Pancreas (tissue), 10 donors: ENCODE measurements at places on chromosomes 7 and 10.

- DNase-seq = no peak
Observed at GRCh38 chr10:58857251-58857805, 319.1 kb upstream of the PHYHIPL start.

DNA sequence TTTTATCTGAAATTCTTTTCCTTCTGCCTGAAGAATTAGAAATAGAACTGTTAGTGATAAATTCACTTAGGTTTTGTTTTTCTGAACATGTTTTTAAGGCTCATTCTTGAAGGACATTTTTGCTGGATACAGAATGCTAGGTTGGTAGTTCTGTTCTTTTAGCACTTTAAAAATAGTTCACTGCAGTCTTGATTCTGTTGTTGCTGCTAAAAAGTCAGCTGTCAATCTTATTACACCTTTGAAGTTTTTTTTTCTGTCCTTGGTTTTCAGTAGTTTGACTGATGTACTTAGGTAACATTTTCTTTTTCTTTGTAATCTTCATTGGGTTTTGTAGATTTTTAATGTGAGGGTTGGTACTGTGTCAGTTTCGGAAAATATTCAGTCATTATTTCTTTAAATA, 48.7 kb downstream of the C1GALT1 start:
- DNase-seq = no peak

- DNase-seq = no peak
Observed at GRCh38 chr7:33986451-33986850, 81.1 kb downstream of the BMPER start.

DNA sequence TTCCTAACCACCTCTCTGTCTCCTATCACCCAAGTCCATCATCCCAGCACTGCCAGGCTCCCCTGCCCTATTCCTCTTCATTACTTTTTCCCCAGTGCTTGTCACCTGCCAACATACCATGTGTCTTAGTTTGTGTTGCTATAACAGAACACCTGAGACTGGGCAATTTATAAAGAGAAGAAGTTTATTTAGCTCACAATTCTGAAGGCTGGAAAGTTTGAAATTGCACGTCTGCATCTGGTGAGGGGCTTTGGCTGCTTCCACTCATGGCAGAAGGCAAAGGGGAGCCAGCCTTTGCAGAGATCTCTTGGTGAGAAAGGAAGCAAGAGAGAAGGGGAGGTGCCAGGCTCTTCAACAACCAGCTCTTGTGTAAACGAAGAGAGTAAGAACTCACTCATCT, 47.3 kb downstream of the DRGX start:
- DNase-seq = no peak

GRCh38 chr10:129884398-129885078, 79.5 kb downstream of the EBF3 start:
- DNase-seq = no peak

DNA sequence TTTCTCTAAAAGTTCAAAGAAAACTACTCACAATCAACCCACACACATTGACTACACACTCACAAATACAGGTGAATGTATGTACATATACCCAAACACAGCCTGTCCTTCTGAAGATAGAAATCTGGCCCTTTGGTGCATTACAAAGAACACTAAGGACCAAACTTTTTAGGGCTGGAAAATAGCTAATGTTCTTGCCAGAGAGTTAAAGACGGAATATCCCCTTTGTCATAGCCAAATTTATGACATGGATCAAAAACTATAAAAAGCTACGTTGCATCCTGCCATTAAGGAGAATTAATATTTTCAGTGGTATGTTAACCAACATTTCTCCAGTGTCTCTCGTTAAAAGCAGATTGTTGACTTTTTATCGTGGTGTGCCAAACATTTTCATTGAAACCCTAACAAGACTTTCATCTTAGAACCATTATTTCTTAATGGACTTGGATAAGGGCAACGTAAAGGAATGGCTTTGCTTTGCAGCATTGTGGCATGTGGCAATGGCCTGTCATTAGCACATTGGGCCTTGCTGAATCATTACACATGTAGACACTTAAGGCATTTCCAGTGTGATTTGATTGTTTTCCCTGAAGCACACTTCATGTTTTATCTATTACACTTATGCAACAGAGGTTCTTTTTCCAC, 150.9 kb upstream of the MEOX2 start:
- no peak for DNase-seq

DNA sequence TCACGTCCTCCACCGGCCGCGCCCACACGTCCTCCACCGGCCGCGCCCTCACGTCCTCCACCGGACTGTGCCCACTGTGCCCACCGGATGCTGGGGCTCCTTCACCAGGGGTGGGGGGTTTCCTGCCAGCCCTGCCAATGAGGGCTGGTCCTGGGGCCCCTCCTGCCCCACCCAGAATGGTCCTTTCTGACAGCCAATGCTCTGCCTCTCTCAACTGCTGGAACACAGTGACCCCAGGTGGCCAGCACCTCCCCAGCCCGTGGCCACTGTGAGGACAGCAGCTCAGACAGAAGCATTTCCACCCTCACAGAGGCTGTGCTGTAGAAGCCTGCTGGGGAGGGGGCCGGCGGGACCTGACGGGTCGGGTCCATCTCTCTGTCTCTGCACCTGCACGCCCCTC, 90.1 kb upstream of the DNAAF5 start:
- DNase-seq = peak; percentile 61

GRCh38 chr7:126783613-126784012, 469.1 kb downstream of the GRM8 start:
- no peak for DNase-seq

DNA sequence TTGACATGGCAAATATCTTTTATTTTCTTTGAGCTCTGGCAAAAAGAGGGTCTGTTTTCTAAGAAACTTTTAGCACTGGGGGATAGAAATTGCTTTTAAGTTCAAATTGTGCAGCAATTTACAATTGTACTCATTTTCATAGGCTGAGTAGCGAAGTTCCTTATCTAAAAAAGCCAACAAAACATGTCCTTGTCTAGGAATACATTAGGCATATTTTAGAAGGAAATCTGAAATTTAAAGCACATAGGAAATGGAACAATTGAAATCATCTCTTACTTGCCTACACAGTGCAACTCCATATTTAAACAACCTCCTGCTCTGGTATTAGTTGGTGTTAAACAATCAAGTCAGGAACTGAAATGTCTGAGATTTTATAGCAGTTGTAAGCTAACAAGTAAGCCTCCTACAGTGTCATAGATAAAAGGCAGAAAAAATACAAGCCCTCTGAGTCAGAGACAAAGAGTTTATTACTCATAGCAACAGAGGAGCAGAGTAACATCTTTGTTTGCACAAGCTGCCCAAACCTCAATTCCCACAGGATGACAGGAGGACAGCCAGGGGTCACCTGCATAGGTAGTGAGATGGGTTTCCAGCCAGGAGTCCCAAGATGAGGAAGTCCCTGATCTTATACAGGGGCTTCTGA, 280.2 kb upstream of the HGF start:
- DNase-seq = no peak

- no peak for DNase-seq
Observed at GRCh38 chr7:71665716-71666115, 533.8 kb downstream of the GALNT17 start.

- DNase-seq = no peak
Observed at GRCh38 chr7:48837266-48837665, 87.1 kb upstream of the CDC14C start.

- no peak for DNase-seq
Observed at GRCh38 chr10:86079088-86079487, 287.5 kb downstream of the GRID1 start.

DNA sequence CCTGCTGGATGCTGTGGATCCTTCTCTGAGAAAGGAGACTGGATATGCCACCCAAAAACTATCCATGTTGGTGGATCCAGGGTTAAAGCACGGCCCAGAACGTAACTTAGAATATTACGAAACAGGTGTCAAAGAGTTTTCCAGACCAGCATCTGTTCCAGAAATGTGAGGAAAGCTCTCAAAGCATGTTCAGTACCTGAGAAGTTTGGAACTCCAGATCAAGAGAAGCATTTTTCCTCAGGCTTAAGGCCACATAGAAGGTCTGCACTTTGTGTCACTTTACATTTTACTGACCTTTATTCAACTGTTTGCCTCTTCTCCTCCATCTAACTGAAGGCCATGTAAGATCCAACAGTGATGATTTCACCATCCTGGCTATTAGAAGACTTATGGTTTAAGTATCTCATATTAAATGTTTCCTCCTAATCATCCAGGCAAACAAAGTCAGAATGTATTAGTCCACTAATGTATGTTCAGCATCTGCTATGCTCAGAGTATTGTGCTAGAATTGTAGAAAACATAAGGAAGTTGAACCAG, 340.7 kb upstream of the LRGUK start:
- DNase-seq = no peak

DNA sequence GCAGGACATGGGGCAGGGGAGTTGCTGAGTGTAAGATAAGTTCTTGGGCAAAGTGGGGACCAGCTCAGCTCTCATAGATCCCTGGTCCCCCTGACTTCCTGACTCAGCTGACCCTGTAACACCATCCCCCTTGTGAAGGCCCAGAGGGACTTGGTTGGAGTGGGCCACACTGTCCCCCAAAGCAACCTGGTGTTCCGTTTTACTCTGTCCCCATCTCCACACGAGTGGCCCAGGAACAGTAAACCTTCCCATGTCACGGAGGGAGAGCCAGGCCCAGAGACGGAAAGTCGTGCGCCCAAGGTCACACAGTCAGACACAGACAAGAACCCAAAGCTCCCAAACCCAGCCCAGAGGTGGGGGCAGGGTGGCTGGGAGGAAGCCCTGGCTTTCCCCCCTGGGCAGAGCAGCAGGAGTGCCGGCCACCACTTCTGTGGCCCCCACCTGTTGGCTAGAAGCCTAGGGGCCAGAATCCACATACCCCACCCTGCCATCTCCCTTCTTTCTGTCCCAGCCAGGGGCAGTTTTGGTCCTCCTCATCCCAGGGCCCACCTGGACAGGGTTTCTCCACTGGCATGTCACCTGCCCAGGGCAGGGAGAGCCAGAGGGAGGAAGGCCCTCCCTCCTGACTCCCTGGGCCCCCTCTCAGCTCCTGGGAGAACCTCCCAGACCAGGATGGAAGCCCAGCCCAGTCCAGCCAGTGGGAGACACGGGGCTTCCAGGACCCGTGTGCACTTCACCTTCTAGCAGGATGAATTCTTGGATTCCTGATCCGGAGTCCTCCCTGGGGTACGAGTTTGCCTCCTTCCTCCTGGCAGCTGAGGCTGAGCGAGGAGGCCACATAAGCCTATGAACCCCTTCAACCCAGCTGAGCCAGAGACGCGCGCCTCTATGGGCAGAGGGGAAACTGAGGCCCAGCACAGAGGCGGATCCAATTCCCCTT, 20.6 kb upstream of the VPS37D start:
- DNase-seq = no peak

DNA sequence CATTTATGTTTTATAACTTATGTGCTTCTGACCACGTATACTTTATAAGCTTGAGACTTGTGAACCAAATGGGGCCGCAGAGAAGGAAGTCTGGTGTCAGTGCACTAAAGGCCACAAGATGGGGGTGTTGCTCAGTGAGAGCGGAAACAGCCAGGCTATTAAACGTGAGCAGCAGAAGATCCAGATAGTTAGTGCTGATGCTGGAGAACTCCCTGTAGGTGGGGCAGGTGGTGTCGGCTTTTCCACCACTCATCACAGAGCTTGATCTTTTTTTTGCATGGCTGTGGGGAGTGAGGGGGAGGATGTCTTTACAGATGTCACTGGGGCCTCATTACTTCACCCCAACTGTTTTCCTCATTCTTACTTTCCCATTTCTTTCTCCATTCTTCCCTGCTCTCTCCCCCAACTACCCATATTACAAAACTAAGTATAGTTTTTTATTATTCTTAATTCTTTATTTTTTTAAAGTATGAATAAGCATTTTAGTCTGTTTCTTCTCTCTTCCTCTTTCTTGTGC, 34.7 kb downstream of the ACADSB start:
- peak; percentile 27 for DNase-seq

- DNase-seq = no peak
Observed at GRCh38 chr7:85285527-85285926, 98.7 kb upstream of the SEMA3D start.

- DNase-seq = no peak
Observed at GRCh38 chr10:123149162-123149567, 1.2 kb downstream of the HMX2 start.

GRCh38 chr7:30989008-30989823, 25.5 kb downstream of the GHRHR start:
- peak; percentile 37 for DNase-seq

DNA sequence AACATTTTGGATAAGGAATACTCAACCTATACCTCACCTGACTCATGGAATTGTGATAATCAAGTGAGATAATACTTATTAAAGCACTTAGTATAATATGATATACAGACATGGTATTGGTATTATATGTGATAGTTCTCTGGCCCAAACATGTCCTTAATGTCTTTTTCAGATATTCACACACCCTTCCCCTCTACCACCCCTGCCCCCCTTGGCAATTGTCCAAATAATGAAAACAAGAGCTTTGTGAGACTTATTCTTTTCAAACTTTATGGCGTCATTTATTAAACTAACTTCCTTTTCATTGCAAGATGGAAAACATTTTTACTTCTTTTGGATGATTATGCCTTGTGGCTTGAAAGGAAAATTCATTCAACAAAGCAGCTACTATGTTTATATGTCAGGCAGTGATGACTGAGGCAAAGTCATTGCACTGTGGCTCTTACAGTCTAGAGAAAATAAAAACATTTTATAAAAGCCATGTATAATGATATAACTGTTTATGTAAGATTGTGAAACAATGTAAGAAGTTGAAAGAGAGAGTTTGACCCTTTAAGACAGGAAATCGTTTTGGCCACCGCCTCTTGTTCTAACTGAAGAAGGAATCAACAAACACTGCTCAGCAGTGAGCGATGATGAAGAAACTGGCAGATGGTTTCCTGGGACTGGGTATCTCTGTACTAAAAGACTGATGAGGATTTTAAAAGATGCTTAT, 27.4 kb downstream of the MINPP1 start:
- no peak for DNase-seq

GRCh38 chr7:73774923-73775322, 4.9 kb upstream of the CLDN3 start:
- DNase-seq = no peak

- DNase-seq = no peak
Observed at GRCh38 chr10:28219251-28219650, 83.6 kb downstream of the MPP7 start.

- no peak for DNase-seq
Observed at GRCh38 chr7:96933067-96933645, 72.2 kb upstream of the DLX6 start.

GRCh38 chr10:123007558-123008354, 839 bp downstream of the IKZF5 start:
- no peak for DNase-seq

DNA sequence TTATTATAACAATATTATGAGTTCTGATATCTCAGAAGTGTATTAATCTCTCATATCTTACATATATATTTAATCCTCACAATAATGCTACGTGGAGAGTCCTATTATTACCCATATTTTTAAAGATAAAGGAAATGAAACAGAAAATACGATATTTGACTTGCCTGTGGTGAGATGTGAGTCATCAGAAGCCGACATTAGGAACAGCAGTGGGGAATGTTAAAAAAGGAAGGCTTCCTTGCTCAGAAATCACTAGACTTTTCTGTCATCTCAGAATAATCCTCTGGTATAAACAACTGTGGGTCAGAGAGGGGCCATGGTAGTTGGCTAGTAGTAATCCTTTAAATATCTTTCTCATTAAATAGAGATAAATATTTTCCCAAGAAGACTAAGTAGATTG, 402.3 kb upstream of the PCDH15 start:
- no peak for DNase-seq

GRCh38 chr10:95741807-95742467, 14.0 kb upstream of the ENTPD1 start:
- no peak for DNase-seq
